Fibroblast of upper back skin (primary cell): ENCODE measurements at places on chromosomes 4 and X.

GRCh38 chr4:123298801-123299200 lies 97.8 kb upstream of the SPRY1 start:
- no peak for DNase-seq

- DNase-seq: no peak
Measured at GRCh38 chr4:1206299-1207156, 34.1 kb upstream of the SPON2 start.

GRCh38 chr4:128606173-128606572 lies 203.3 kb upstream of the JADE1 start:
- DNase-seq: peak; percentile 50

DNA sequence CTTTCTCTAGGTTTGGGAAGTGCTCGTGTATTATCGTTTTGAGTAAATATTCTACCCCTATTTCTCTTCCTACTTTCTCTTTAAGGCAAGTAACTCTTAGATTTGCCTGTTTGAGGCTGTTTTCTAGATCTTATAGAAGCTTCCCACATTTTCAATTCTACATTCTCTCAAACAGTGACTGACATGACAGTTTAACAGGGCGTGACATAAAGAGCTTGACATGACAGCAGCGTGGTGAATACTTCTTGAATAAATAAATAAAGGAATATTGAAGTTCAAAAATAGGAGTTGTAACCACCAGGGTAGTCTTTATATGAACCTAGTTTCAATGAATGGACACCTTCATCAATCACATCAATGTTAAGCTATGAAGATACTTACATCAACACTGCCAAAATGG lies 162.0 kb downstream of the TRAM1L1 start:
- DNase-seq: no peak

- DNase-seq: no peak
Measured at GRCh38 chrX:107452581-107452980, 3.1 kb downstream of the FRMPD3 start.

DNA sequence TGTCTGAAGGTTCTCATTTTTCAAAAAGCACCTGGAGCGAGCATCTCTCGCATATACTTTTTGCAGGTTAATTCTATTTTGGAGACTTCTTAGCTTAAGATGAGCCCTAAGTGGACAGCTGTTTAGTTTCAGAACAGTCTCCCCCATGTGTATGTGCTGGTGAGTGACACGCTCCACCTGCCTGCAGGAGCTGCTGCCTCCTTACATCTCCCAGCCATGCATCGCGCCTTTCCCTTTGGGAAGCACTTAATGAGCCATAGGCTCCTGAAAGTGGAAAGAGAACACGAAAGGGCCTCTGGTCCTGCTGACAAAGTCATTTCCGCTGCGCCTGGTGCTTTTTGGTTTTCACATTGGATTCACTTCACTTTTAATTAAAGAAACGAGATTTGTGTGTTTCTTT lies 56.1 kb downstream of the TRIML2 start:
- no peak for DNase-seq

- no peak for DNase-seq
Measured at GRCh38 chr4:3128058-3128457, 53.6 kb downstream of the HTT start.

- no peak for DNase-seq
Measured at GRCh38 chr4:180394312-180394711, 1848.9 kb upstream of the TENM3 start.

- DNase-seq: peak; percentile 44
Measured at GRCh38 chr4:107125496-107125895, 89.4 kb upstream of the DKK2 start.

DNA sequence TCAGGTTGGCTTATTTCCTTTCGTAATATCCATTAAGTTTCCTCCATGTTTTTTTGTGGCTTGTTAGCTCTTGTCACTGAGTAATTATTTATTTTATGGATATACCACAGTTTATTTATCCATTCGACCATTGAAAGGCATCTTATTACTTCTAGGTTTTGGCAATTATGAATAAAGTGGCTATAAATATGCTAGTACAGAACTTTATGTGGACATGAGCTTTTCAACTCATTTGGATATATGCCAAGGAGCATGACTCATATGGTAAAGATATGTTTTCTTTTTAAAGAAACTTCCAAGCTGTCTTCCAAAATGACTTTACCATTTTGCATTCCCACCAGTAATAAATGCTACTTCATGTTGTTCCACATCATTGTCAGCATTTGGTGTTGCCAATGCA lies 803.6 kb downstream of the GLUD2 start:
- DNase-seq: peak; percentile 57

- DNase-seq: no peak
Measured at GRCh38 chr4:74590476-74590875, 145.5 kb downstream of the AREG start.

DNA sequence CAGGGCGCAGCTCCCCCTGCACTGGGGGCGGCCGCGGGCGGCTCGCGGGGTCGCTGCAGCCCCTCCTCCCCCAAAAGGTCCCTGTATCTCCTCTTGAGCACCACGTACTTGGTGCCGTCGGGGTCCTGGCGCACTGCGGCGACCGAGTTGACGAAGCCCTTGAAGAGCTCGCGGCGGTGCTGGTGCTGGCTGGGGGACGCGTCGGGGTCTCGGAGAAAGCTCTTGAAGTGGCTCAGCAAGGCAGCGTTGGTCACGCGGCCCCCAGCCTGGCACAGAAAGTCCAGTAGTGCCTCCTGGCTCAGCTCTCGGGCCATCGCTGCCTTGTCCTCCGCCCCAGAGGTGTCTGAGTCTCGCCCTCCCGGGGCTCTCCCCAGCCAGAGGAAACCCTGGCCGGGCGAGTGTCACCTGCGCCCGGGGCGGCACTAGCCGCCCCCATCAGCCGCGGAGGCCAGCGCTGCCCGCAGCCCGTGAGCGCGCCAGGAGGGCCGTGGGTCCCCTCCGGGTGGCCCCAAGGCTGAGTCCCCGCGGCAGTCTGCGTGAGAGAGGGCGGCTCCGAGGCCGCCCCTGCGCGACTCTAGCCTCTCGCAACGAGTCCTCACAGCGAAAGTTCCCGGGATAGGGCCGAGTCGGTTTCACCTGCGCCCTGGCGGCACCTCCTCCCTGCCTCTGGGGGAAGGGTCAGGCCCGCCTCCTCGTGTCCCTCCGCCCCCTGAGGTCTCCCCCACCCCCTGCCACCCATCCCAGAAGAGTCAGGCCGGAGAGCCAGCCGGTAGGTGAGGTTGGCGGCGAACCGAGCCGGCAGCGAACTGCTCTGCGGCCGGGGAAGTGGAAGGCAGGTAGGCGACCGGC lies at the start of gene SOWAHB:
SOWAHB (minus strand) TSS at position 609 of the 849 bp plus-strand sequence; CDS start at position 314, 295 bp downstream.
- DNase-seq: no peak

DNA sequence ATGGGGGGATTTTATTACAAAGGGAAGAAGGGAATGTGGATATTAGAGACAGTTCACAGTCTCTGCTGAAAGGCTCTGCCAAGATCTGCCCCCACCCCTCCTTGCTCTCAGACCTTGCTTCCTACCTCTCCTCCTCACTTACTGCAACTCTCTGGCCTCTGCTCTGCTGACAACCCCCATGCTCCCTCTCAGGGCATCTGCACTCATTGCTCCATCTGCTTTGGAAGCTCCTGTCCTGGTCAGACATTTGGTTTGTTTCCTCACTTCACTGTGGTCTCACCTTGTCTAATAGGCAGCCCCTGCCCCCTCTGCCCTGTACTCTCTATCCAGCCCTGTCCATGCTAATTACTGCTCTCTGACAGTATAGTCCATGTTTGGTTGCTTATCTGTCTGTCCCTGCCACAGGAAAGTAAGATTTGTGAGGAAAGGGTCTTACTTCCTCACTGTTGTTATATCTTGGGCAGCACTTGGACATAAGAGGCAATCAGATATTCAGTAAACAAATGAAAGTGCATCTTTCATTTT lies 189.3 kb downstream of the PTTG2 start:
- no peak for DNase-seq

- no peak for DNase-seq
Measured at GRCh38 chr4:124386163-124386562, 326.4 kb downstream of the ANKRD50 start.

- DNase-seq: peak; percentile 65
Measured at GRCh38 chrX:134541906-134542305, 81.9 kb downstream of the HPRT1 start.

DNA sequence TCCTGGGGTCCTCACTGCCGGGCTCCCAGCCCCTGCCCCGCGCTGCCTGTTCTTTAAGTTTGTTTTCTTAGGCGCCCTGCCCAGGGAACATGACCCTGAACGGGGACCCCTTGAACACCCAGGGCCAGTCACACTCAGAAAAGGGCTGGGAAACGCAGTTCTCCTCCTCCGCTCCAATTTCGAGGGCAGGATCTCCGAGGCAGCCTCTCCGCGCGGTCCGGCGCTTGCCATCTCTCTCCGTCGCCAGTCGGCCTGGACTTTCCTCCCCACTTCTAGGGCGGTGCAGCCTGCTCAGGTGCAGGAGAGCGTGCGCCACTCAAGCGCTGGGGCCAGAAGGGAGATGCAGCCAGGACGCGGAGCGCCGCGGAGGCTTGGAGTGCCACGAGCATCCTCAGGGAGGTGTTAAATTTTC lies 9.9 kb downstream of the PRDM8 start:
- DNase-seq: no peak
